CD4-positive, alpha-beta T cell treated with Interleukin-17A for 1 hour (primary cell): ENCODE measurements at places on chromosomes 4 and X.

DNA sequence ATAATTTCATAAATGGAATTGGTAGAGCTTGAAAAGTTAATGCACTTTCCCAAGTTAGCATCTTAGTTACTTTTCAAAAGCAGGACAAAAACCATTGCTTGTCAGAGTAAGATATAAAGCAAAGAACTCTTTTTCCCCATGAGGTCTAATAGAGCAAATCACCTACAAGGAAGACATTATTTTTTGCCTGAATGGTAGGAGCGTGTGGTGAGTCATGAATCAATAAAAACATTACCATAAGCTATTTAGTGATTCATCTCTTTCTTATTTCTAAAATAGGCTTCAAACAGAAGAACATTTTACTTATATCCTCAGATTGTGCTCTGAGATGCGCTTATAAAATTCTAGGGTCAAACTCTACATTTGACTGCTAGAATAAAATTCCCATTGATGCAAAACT, 109.4 kb upstream of the GPRIN3 start:
- DNase-seq: no peak

- DNase-seq: no peak
These were observed 54.2 kb upstream of the SPANXN3 start for GRCh38 chrX:143571521-143571920.

GRCh38 chr4:153603258-153603657, 80.8 kb upstream of the TLR2 start:
- DNase-seq: no peak

DNA sequence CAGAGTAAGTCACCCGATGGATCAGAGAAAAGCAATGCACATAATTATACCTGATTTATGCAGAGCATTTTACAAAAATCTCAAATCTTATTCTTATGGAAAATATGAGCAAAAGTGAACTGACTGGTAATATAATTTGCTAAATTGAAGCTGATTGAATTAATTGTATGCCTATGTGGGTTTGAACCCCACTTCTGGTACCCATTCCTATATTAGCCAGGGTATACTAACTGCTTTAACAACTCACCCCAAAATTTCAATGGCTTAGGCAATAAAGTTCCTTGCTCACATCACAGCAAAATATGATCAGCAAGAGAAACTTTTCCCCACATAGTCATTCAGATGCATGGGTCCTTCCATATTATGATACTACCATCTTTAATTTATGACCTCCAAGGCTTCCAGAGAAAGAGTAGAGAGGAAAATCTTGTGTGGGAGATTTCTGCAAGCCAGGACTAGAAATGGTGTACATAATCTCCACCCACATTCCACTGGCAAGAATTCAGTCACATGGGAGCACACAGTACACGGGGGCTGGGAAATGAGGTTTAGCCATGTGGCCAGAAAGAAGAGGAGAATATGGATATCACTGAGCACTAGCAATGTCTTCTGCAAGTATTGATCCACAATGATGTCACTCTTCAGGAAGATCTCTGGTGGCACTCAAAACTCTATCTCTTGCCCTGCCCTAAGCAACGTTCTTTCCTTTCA, 640.7 kb downstream of the BCOR start:
- no peak for DNase-seq

DNA sequence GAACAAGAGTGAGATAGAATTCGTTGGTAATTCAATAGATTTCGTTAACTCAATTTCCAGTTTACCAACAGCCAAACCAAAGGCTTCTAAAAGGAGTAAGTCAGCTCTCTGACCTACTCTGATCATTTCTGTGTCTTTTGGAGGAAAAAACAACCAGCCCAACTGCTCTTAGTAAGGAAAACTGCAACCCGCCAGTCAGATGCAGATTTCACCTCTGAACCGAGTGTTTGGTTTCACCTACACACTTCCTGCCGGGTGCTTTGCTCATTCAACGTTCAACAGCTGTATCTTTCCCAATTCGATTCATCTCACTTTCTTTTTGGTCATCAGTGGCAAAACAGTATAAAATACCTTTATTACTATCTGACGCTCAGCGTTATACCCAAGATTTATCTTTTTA, 24.5 kb downstream of the TMSB4X start:
- peak; percentile 61 for DNase-seq

- DNase-seq: no peak
These were observed 134.4 kb upstream of the JADE1 start for GRCh38 chr4:128675083-128675482.

DNA sequence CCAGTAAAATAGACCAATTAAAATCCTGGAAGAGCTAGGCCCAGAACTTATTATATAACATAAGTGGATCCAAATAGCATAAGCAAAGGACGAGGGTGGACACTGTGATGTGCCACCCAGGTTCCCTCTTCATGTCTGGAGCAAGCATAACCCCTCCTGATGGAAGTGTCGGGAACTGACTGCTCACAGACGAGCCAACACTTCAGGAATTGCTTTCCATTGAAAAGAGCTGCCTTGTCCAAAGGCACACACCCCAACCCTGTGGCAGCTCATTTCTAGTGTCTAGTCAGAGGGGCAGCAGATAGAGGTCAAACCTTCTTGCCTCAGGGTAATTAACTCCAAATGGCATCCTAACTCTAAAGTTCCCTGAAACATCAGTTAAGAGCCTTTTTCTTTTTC, 15.3 kb downstream of the DDIT4L start:
- DNase-seq: no peak

DNA sequence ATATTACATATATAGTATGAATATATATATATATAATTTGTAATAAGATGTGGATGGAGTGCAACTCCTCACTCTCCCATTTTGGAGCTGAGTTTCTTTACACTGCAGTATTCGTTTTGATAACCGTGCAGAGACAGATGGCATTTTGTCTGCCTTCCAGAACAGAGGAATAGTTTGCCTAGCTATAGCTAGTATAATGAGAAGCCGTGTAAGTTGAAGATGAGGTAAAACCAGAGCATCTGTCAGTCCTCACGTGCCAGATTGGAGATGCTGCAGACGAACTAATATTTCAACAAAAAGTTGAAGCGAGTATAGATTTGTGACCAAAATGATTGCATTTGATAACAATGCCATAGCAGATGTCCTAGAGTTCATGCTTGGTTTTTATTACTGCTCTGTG, 180.6 kb downstream of the FMR1NB start:
- DNase-seq: no peak

DNA sequence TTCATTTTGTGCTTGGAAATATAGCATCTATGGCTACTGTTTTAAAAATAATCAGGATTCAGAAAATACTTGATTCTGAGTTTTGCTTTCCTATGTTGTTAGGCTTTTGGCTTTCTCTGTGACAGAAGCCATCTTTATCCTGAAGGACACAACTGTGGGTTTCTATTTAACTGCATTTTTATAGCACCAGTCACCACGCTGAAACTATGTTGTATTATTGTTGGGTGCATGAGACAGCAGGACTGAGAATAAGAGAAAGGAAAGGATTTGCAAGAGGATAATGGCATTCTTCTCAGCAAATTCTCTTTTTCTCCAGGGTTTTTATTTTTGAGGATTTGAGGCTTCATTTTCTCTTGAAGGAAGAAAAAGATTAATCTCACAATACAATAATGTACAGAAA, 10.1 kb upstream of the NEUROG2 start:
- no peak for DNase-seq

GRCh38 chr4:142696334-142697122, 149.6 kb downstream of the INPP4B start:
- peak; percentile 22 for DNase-seq

DNA sequence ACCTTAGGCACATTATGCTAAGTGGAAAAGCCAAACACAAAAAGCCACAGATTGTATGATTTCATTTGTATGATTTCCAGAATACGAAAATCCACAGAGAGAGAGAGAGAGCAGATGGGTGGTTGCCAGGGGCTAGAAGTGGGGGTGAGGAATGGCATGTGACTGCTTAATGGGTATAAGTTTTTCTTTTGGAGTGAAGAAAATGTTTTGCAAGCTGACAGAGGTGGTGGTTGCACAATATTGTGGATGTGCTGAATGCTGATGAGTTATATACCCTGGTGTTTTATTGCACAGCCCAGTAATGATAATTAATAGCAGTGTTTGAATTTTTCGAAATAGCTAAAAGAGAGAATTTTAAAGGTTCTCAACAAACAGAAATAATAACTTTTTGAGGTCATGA, 386.1 kb upstream of the HS3ST1 start:
- DNase-seq: no peak

DNA sequence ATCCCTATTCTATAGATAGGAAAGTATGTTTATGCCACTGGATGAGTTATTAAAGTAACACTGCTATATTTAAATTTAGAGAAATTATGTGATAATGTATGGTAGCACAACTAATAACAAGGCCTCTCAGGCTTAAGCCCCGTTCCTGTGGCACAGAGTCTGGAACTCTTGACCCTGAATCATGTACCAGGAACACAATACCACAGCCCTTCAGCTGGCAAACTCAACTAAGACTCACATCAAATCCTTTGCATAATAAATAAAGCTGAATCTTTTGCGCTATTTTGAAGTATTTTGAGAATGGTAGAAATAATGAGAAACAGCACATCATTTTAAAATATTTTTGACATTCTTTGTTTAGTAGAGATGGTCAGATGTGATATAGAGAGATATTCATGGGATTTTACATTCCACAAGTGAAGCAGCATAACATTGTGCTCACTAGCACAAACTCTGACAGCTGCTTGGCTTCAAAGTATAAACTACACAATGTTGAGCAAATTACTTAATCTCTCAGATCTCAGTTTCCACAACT, 478.4 kb upstream of the FAM241A start:
- DNase-seq: no peak

DNA sequence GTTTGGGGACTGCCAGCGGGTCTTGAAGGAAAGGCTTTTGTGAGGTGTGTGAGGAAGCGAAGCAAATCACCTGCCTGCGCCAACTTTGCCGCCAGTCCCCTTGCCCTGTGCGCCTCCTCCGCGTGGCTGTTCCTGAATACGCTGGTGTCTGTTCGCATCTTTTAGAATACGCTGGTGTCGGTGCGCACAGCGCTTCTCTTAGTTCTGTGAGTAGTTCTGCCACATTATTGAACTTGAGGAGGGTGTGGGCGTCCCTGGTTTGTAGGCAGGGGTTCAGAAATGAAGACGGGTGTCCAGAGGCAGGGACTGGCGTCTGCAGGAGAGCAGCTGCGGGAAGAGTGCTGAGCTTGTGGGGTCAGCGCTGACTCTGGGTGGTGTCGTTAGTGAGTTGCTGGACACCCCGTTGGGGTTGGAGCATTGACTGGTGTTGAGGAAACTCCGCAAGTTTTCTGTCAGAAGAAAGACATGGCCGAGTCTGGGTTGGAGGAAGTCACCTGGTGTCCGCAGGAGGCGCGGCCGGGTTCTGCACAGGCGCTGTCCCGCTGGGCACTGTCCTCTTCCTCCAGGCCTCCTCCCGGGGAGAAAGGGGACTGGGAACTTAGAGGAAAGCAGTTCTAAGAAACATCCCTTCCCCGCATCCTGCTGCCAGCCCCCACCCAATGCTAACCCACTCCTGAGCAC, 930 bp downstream of the ZNF718 start:
- DNase-seq: no peak

DNA sequence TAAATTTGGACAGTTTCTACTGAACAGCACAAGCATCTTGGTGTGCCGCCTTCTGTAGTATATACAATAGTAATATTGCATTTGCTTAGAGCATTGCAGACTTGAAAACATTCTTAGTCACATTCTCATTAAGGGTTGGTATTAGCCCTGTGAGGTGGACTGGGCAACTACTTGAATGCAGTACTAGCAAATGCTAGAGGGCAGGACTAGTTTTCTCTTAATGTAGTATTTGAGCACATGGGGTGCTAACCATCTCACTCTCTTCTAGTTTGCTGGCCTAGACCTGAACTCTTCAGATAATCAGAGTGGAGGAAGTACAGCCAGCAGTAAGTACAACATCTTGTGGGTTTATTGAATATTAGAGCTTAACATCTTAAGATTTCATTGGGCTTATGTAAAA, 3.2 kb downstream of the DDX3X start:
- DNase-seq: peak; percentile 30

GRCh38 chr4:72358483-72358882, 210.5 kb downstream of the ADAMTS3 start:
- no peak for DNase-seq

GRCh38 chrX:47662144-47662657, 3.2 kb upstream of the UXT start:
- no peak for DNase-seq

- DNase-seq: no peak
These were observed 102.0 kb downstream of the RTL5 start for GRCh38 chrX:72029483-72030411.

DNA sequence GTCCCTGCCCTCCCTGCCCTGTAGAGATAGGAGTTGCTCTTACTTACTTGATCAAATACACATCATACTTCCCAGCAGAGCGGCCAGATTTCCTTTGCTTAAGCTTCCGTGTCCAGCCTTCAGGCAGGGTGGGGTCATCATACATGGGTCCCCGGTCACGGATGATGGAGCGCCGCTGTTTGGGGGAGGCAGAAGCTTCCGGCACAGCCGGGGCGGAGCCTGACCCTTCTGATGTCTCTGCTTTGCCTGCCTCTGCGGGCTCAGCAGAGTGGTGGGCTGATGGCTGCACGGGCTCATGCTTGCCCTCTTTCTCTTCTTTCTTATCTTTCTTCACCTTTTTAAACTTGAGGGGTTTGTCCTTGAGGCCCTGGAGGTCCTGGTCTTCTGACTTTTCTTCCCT, 12.5 kb upstream of the IRAK1 start:
- DNase-seq: no peak

- no peak for DNase-seq
These were observed 577.8 kb downstream of the NLGN4X start for GRCh38 chrX:5650904-5651303.

DNA sequence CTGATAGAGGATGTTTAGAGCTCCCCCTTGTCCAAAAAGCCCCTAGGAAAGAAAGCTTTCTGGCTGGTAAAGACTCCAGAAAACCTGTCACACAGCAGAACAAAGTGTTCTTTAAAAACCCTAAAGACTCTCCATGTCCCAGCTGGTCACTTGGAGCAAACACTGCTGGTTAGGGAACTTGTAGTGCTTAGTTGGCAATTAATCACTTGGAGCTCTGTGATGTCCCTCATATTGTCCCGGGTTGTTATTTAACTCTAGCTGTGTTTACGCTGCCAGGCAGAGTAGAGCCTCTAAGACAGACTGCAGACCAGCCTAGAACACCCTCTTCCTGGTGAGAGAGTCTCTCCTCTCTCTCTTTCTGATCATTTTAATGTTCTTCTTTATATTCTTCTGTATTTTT, 267.3 kb downstream of the BCOR start:
- no peak for DNase-seq

- DNase-seq: no peak
These were observed 91.2 kb downstream of the ABLIM2 start for GRCh38 chr4:8067274-8067936.

GRCh38 chr4:185395238-185395955, at the start of gene LRP2BP:
Gene LRP2BP, minus strand, starts transcription at chr4:185395924. Its CDS starts 17,738 bp downstream, at chr4:185378186.
- DNase-seq: peak; percentile 50

DNA sequence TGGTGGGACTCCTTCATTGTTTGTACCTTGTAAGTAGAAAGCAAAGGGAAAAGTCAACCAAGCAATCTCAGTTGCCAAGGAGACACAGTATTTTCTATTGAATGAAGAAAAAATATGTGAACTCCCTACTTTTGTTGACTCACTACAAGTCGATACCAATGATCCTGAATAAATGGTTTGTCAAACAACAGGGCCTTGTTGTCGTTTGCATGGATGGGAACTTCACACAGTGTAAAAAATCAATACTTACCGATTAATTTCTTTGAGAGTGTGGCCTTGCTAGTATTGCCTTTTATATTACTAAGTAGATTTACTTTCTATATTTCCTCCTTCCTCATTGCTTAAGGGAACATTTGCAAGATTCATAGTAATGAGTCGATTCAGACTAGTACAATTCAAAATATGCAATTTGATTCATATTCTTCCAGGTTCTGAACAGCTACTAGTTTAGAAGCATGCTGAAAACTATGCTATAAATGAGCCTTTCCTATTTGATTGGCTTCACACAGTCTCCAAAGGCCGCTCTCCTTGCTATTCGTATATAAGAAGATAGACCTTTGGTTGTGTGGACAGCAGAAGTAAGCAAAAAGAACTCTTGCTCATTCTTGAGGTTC, 108.0 kb downstream of the ZNF330 start:
- DNase-seq: no peak
